ENCODE measurements at places on chromosomes 3 and 15.

- DNase-seq = peak; percentile 10
These were observed 259.2 kb upstream of the CCDC54 start for GRCh38 chr3:107117922-107118536.

GRCh38 chr3:155704771-155705559 is 39.9 kb downstream of the PLCH1 start:
- no peak for DNase-seq

DNA sequence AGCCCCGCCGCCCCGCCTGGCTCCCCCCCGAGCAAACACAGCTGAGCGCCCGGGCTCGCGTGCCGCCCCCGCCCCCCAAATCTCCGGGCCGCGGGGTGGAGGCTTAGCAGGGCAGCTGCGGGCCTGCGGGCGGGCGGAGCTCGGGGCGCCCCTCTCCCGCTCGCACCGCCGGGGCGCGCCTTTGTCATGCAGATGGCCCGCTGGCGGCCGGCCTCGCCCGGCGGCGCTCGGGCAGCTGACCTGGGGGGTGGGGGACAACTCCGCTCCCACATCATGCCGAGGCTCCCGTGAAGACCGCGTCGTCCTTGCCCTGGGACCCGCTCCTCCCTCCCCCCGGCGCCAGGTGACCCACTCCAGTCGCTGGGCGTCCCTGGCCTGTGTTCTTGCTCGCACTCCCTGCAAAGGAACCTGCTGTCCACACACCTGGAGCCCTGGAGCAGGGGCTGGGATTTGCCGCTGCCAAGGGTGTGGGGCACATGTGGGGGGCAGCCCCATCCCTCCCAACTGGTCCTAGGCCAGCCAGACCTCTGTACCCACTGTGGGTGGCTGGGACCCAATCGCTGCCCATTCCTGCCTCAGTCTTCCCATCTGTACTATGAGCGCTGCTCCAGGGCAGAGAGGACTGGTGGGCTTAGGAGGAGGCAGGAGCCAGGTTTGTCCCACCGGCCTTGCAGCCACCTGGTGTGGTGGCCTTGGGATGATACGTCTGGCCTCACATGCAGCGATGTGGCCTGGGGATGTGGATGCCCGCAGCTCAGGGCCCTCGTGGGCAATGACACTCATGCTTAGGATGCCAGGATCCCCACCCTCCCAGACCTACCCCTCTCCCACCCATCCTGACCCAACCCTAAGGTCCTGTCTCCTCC is 33.5 kb downstream of the DNAJB8 start:
- no peak for DNase-seq

DNA sequence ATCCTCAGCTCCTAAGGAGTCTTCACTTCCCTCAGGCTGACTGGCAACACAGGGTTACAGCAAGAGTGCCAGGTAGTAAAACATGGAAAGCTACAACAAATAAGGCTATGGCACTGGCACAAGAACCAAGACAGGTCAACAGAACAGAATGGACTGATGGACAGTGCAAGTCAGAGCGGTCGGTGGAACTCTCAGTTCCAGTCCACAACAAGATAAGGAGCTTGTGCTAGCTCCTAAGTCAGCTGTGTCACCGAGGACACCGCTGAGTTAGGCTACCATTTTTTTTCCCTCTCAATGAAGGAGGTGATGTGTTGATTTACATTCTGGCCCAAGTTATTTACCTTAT is 55.9 kb upstream of the LIMD1 start:
- no peak for DNase-seq

DNA sequence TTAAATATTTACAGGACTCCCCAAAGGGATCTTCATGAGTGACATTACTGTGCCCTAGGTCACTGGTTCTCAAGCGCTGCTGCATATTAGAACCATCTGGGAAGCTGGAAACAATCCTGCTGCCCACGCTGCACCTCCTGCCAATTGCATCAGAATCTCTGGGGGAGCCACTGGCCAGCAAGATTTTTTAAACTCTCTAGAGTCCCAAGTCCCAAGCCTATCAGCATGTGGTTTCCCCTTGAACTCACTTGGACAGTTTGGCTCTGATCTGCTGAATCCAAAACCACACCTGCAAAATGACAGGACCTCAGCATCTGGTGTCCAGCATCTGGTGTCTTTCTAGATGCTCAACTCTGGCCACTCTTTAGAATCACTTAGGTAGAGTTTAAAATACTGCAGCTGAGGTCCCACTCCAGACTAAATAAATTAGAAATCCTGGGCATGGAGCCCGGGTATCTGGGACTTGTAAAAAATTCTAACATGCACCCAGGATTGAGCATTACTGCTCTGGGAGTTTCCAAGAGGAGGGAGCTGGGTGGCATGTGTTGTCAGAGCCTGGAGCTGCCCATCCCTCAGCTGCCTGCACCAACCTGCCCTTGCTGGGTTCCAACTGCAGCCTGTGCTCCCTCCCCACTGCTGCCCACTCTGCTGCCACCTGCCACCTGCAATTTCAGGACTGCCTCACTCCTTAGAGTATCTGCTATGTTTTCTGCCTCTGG is 311.3 kb downstream of the SLC9A9 start:
- no peak for DNase-seq

DNA sequence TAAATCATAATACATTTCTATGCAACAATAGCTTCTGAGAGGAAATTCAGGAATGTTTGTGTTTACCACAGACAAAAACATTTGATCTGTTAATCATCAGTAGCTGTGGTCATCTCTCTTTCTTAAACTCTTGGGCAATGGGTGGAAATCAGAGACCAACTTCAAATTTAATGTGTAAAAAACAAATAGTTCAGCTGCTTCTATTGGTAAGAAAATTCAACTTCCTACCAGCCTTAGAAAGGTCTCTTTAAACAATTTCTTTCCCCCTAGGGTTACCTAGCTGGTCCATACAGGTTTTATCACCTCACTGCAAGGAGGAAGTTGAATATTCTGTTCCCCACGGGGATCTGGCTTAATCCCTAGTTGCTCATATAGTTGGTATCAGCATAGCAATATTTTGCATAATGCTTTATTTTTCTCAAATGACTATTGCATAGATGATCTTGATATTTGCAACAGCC is 20.3 kb upstream of the PPP4R2 start:
- DNase-seq = no peak

DNA sequence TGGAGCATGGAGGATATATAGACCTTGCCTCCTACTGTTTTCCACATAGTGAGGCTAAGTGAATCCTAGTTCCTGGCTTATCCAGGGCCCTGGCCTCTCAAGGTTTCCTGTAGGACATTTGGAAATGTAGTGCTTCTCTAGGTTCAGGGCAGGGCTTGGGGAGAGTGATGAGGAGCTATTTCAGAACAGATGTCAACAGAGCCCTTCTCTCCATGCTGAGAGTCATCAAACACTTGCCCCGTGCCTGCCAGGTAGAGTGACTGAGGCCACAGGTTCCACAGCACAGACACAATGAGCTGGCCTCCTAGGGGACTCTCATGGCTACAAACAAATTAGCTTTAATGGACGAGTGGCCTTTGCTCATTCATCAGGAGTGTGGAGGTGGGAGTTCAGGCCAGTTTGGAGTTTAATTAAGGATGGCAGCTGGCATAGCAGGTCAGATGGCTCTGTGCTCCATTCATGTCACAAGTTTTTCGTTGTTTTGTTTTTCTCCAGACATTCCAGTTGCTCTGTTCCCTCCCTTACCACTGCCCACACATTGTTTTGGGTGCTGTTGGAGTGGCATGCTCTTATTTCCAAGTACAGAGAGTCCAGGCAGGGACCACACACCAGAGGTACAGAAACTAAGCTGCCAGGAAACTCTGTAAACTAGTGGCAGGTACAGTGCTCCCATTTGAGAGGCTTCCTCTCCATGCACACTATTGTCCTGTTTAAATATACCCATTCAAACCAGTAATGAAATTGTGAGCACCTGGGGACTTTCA is 189.8 kb downstream of the RYR3 start:
- no peak for DNase-seq

GRCh38 chr3:74387111-74387735 is 227.2 kb downstream of the CNTN3 start:
- DNase-seq = no peak

DNA sequence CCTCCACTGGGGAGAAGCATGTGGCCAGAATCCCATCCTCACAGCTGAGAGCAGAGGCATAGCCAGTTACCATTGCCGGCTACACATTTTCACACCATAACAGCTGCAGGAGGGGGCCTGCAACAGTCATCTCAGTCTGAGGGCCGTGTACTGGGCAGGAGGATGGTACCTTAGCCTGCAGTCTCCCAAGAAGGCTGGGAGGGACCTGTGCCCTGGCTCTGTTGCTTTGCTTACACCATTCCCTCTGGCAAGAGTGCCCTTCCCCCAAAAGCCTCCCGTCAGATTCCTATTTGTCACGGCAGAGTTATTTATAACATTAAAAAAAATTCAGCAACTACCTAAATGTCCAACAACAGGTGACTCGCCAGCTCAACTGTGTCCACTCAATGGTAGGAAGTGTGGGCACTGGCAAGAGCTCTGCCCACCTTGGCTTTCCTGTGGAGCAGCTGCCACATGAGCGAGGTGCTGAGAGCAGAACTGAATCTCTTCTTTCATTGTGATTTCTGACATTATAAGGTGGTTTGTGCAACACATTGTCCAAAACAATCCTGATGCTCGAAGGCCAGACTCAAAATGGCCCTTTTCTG is 4.4 kb downstream of the CAMKV start:
- no peak for DNase-seq

DNA sequence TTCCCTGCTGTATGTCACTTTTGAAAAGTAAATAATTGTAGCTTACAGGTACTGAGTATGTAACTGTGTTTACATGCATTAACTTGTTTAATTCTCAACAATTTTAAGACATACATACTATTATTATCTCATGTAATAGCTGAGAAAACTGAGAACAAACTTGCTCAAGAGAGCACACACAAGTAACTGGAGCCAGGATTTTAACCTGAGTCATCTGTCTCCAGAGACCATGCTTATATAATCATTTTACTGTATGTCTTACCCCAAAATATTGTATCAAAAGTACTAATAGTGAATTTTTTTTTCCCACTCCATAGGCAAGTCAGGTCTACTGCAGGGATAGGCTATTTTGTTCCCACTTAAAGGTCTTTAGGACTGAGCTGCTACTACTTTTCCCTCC is 95.4 kb downstream of the FEZF2 start:
- no peak for DNase-seq

DNA sequence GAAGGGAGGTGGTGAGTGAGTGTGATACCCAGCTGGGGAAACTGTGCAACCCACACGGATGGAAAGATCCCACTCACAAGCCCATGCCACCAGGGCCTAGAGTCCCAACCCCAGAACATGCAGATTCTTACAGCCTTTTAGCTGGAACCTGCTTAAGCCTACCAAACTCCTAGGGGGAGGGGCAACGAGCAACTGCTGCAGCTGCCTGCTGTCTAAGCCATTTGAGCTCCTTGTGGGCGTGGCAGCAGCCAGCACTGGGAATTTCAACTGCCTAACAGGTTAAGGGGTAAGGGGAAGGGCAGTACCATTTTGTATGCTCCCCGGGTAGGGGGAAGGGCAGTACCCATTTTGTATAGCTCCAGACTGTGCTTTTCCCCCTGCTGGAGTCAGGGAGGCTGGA is 673.2 kb upstream of the BCHE start:
- DNase-seq = no peak

GRCh38 chr3:186427627-186428281 is 65.7 kb upstream of the DGKG start:
- DNase-seq = no peak

GRCh38 chr3:193872265-193872753 is 263.6 kb upstream of the HES1 start:
- peak; percentile 27 for DNase-seq

DNA sequence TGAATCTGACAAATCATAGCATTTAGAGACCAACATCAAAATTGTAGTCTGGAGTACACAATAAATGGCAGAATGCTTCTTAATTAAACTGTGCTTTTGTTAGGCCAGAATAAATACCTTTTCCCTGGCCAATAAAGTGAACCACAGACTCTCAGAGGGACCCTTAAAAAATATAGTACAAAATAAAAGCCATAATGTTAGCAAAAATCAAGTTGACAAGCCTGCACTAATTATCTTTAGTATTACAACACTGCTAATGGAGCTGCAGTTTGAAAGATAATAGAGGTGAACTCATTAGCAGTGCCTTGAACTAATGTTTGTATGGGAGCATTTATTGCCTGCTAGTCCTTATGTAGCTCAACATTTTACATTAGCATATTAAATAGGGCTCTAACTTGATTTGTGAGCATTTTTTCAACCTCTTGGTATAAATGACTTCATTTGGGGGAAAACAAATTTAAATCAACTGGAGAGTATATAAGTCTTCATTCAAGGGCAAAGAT is 801.3 kb downstream of the EPHA3 start:
- DNase-seq = no peak

DNA sequence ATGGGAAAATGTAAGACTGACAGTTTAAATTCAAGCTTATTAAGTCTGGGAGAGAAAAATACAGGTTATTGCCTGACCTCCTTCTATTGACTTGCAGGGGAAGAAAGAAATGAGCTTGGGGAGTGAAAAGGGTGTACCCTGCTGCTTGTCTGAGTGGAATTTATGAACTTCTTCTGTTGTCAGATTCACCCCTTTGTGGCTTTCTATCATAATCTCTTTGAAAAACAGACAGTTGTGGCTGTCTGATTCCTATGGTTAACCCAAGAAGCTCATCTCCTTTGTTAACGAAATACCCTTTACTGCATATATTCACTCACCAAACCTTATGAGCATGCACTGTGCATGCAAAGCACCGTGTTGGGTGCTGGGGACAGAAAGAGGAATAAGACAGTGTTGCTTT is 22.5 kb downstream of the GPD1L start:
- no peak for DNase-seq

GRCh38 chr3:149333176-149333859 is at the start of gene TM4SF18:
Gene TM4SF18, minus strand, starts transcription at chr3:149333636. Its CDS starts 254 bp downstream, at chr3:149333382.
- DNase-seq = no peak

DNA sequence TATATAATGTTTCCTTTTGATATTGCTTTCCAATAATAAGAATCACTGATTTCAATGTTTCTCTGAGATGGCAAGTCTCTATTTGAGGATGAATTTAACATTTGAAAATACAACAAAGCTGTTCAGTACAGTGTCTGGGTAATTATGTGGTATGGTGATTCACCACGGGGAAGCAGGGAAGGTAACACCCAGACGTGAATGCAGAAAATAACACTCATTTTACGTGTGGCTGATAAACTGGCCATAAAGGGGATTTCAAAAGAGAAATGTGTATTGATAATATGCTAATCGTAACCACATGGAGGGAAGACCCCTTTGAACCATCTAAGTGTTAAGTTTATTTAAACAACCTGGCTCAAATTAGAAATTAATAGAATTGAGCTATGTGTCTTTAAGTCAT is 344.6 kb downstream of the GRM7 start:
- no peak for DNase-seq

GRCh38 chr3:143002083-143002712 is 828 bp downstream of the U2SURP start:
- no peak for DNase-seq

GRCh38 chr15:66221126-66221525 is 32.4 kb downstream of the MEGF11 start:
- no peak for DNase-seq

DNA sequence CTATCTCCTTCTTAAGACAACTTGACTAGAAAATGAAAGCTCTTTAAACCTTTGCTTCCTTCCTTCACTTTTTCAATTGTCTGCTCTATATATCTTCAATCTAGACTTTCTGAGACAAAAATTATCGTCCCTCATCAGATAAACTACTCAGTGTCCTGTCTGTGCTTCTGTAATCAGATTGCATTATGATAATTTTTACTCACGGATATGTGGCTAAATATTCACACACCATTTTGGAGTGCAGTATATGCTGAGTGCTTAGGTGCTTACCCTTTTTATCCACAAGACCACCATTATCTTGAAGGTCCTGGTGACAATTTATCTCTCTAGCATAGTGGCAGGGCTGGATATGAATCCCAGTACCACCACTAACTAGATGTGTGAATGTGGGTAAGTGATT is 1012.3 kb downstream of the TUSC7 start:
- no peak for DNase-seq

All from activated naive CD8-positive, alpha-beta T cell treated with anti-CD3 and anti-CD28 coated beads, Interleukin-2, amount 50 U/mL, for 24 hours (primary cell).